Chondrocyte (in vitro differentiated cells): ENCODE measurements at places on chromosomes 5 and 9. TPM values are rescaled to one million over a fixed set of nuclear protein-coding genes. Genes with fewer than 3 reads are reported as not detected.
A peak's percentile ranks its signal among the peaks of the same experiment; 100 is the strongest.

DMRT2 gene
- not detected in 3 replicates for total RNA-seq

MARCHF3 gene
- 1.5 to 2.2 TPM (median 2.0 TPM) in 3 replicates for total RNA-seq

DNA sequence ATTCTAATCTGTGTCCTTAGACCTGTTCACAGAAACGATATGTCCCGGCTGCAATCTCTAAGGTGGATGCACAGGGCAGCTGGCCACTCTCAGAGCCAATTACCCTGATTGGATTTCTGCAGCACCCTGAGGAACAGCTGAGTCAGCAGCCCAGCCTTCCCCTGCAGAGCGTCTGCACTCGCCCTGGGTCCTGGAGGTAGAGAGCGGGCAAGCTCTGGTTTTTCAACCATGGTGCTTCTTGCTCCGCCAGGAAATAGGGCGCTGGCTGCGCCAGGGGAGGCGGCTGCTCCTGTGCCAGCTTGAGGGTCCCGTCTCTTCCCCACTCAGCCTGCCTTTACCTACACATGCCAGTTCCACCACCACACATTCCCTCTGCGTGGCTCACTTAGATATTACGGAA lies 19.2 kb downstream of the NDUFS6 start:
- H3K27ac ChIP-seq: no peak overlapping the region
- H3K4me1 ChIP-seq: no peaks in the 10 kb centered on the region
- no peak overlapping the region for H3K4me3 ChIP-seq
- peak; percentile 75 for DNase-seq

CHSY3 gene
- 18.1 to 44.6 TPM (median 19.7 TPM) in 3 replicates for total RNA-seq

DNA sequence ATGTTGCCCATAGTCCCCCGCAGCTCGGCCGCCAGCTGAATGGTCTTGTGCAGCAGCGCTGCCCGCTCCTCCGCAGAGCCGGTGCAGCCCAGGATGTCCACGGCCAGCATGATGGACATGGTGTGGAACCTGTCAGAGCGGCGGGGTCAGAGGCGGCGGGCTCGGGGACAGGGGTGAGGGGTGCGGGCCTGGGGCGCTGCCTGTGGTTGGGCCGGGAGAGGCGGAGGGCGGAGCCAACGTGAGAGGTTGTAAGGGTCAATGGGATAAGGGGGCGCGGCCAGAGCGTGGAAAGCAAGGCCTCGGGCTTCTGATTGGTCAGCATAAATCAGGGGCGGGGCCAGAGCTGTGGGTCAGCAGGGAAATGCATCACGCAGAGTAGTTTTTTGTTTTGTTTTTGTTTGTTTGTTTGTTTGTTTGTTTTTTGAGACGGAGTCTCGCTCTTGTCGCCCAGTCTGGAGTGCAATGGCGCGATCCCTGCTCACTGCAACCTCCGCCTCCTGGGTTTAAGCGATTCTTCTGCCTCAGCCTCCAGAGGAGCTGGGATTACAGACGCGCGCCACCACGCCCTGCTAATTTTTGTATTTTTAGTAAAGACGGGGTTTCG lies 6.8 kb upstream of the TOR2A start:
- no peak for DNase-seq
- H3K4me3 ChIP-seq: no peak overlapping the region
- H3K27ac ChIP-seq: no peak overlapping the region
- no peaks in the 10 kb centered on the region for H3K27me3 ChIP-seq

GRCh38 chr5:172886974-172887501 lies 53.0 kb downstream of the ERGIC1 start:
- no peak overlapping the region for H3K4me3 ChIP-seq
- no peaks in the 10 kb centered on the region for H3K27me3 ChIP-seq
- H3K4me1 ChIP-seq: peaks cover 52% of the 10 kb centered on the region
- no peak for DNase-seq

GRCh38 chr9:70747261-70747718 lies 332.8 kb upstream of the KLF9 start:
- no peak overlapping the region for H3K4me3 ChIP-seq
- H3K27me3 ChIP-seq: peaks cover 3% of the 10 kb centered on the region
- peaks cover 9% of the 10 kb centered on the region for H3K4me1 ChIP-seq
- no peak for DNase-seq
- no peaks in the 10 kb centered on the region for H3K36me3 ChIP-seq
- no peak overlapping the region for H3K27ac ChIP-seq

- H3K27me3 ChIP-seq: peaks cover 21% of the 10 kb centered on the region
- H3K36me3 ChIP-seq: no peaks in the 10 kb centered on the region
- no peak for DNase-seq
- no peak overlapping the region for H3K27ac ChIP-seq
- H3K4me3 ChIP-seq: no peak overlapping the region
- H3K4me1 ChIP-seq: peaks cover 2% of the 10 kb centered on the region
Observed at GRCh38 chr5:178417391-178417811, 172.8 kb downstream of the COL23A1 start.

GRCh38 chr9:87068177-87068840 lies 121.0 kb upstream of the GAS1 start:
- no peaks in the 10 kb centered on the region for H3K27me3 ChIP-seq
- peaks cover 33% of the 10 kb centered on the region for H3K4me1 ChIP-seq
- H3K27ac ChIP-seq: no peak overlapping the region
- no peak for DNase-seq
- H3K36me3 ChIP-seq: no peaks in the 10 kb centered on the region
